ENCODE measurements at places on chromosomes 12 and 14.

DNA sequence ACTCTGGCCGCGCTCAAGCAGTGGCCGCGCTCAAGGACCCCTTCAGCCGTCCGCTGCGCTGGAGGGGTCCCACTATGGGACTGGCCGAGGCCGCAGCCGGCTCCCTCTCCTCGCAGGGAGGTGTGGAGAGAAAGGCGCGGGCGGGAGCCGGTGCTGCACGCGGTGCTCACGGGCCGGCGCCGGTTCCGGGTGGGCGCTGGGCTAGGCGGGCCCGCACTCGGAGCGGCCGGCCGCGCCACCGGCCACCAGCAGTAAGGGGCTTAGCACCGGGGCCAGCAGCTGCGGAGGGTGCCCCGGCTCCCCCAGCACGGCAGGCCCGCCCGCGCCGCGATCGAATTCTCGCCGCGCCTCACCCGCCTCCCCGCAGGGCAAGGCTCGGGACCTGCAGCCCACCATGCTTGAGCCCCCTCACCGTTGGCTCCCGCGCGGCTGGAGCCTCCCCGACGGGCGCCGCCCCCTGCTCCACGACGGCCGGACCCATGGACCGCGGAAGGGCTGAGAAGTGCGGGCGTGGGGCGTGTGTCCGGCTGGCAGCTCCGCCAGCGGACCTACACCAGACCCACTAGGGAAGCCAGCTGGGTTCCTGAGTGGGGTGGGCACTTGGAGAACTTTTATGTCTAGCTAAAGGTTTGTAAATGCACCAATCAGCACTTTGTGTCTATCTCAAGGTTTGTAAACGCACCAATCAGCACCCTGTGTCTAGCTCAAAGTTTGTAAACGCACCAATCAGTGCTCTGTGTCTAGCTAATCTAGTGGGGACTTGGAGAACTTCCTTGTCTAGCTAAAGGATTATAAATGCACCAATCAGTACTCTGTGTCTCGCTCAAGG lies 49.5 kb downstream of the KLHL28 start:
- DNase-seq, result no peak

GRCh38 chr12:31922341-31923062 lies 36.7 kb upstream of the RESF1 start:
- DNase-seq, result peak; percentile 16

DNA sequence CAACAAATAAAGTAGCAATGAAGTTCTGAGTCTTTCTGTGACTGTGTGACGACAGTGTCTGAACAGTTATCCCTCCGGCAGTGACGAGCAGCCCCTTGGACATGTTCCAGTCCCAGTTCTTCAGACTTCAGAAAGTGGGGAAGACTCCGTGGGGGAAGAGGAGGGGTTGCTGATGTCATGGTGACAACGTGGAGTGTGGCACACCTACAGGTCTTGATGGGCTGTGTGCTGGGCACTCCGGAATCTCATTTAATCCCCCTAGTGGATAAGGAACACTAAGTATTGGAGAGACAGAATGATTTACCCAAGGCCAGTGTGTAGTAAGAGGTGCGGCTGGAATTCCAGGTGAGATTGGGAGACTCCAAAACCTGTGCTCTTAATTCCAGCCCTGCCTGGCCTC lies 280.2 kb downstream of the CACNA1C start:
- DNase-seq, result no peak

- DNase-seq, result no peak
These were observed 381.9 kb upstream of the RGS6 start for GRCh38 chr14:71550367-71550766.

GRCh38 chr12:77847680-77848431 lies 17.2 kb downstream of the NAV3 start:
- no peak for DNase-seq

GRCh38 chr12:17169726-17170471 lies 563.9 kb upstream of the LMO3 start:
- no peak for DNase-seq

DNA sequence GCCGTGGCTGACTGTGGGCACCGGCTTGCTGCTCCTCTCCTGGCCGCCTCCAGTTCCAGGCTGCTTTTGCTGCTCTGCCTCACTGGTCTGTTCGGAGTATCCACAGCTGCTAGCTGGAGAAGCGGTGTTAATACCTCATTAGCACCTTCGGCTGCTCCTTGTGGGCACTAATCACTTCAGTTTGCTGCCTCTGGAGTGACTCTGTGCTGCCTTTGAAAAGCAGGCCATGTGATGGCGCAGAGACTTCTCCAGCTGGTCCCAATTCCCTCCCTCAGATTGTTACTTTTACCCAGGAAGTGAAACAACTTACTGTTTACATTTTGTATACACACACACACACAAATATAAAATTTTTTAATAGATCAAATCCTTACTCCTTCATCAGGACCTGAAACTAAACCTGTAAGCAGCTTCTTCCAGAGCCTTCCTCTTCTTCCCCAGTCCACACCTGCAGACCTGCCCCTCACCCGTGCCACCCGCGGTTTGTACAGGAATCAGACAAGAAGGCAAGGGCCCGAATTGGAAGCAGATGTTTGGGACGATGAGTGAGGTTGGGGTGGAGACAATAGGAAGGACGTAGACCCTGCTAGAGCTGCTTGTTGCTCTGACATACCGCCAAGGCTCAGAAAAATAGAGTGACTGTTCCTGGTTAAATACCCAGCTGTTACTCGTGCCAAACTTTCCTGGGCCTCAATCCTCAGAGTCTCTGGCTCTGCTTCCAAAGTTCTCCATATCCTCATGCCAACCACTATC lies 41.5 kb upstream of the LTBP2 start:
- no peak for DNase-seq

DNA sequence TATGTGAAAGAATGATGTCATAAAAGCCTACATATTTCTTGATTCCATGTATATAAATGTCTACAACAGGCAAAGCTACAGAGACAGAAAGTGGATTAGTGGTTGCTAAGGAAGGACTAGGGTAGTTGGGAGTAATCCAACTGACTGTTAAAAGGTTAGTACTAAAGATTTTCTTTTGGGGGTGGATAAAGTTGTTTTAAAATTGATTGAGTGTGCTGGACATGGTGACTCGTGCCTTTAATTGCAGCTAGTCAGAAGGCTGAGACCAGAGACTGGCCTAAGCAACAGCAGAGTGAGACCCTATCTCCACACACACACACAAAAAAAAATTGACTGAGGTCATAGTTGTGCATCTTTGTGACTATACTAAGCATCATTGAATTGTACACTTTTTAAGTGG lies 234.3 kb downstream of the C12orf50 start:
- no peak for DNase-seq

DNA sequence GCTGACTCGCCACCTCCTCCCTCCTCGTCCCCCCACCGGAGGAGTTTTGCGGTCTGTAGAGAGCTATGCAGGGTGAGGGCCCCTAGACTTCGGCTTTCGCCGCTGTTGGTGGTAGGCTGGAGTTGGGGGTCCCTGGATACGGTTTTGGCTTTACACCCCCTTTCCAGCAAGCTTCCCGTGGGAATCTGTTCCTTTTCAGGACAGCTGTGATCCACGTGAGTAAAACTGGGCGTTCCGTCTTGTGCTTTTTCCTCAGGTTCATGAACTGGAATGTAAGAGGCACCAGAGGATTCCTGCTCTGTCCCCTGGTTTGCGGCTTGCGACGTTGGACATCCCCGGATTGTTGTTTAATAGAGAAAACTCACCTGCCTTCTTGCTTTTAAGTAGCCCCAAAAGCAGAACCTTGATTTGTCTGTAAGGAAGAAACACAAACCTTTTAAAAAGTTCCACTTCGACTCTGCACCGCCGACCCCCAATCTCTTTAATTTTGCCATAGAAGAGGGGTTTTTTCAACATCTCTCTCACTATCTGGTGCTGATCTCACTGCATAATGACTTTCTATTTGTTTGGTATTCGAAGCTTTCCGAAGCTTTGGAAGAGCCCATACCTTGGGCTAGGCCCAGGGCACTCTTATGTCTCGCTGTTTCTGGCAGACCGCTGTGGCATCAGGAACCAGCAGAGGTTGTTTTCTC lies 490 bp downstream of the PRORP start:
- DNase-seq, result peak; percentile 8

GRCh38 chr12:49907352-49907751 lies 3.7 kb upstream of the FAIM2 start:
- DNase-seq, result no peak

GRCh38 chr12:29738365-29738764 lies 45.4 kb downstream of the TMTC1 start:
- DNase-seq, result no peak

- no peak for DNase-seq
These were observed 871 bp upstream of the TGM1 start for GRCh38 chr14:24263848-24264247.

GRCh38 chr14:98174041-98174440 lies 1098.0 kb downstream of the BCL11B start:
- no peak for DNase-seq

DNA sequence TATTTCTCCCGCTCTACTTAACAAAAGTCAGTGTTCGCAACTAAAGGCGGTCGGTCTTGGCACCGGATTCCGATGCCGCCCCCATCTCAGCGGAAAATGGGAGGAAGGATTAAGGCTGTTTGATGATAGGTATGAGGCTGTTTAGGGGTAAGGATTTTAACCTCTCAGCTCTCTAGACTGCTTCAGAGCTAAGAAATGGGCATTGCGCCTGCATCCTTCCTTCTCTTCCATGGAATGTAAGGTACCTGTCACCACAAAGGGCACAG lies 1.4 kb downstream of the COCH start:
- DNase-seq, result no peak

DNA sequence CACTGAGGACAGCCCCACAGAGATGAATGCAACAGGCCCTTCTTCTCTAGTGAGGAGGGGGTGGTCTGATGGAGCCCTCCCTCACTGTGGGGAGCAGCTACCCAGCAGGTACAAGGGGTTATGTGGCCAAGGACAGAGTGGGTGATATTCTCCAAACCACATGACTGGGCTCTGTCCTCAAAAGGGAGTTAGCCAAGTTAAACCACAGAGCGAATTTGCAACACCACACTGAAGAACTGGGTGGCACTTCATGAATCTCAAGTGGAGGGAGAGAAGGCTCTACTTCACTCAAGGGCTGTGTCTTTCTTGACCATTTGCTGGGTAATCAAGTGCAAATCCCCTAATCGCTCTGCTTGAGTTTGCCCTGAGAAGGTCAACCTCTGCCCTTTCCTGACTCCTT lies 12.5 kb downstream of the GPR68 start:
- DNase-seq, result no peak

DNA sequence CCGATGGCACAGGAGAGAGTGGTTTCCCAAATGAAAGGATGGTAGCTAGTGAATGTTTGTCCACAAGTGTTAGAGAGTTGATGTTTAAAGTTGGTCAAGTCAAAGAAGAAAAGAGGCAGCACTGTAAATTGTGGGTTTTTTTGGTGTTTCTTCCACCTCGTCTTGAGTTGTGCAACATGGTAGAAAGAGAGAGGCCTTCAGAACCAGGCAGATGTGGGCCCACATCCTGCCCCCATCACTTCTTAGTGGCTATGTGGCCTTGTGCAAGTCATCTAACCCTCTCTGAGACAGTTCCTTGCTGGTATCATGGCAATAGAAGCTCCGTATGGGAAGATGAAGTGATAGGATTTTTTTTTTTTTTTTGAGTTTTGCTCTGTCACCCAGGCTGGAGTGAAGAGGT lies 60.8 kb downstream of the NDUFA12 start:
- no peak for DNase-seq

DNA sequence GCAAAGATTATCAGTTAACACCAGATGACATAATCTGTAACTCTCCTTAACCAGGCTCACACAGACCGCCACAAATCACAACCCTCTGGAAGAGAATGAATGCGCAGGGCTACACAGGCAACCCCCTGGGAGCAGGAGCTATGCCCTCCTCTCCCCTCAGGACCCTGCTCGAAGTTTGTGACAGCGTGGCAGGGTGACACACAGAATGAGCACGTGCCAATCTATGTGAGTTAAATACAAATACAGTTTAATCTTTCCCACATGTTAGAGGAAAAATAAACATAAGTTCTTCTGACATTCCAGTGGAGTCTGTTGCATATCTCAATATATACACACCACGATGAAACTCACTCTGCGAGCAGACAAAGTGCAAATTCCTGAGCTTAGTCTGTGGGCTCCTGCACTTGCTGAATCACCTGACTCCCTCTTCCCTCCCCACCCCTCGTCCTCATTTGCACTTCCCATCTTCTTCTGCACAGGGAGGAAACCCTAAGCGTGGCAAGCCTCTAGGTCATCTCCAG lies 37.6 kb downstream of the BCAT1 start:
- no peak for DNase-seq

DNA sequence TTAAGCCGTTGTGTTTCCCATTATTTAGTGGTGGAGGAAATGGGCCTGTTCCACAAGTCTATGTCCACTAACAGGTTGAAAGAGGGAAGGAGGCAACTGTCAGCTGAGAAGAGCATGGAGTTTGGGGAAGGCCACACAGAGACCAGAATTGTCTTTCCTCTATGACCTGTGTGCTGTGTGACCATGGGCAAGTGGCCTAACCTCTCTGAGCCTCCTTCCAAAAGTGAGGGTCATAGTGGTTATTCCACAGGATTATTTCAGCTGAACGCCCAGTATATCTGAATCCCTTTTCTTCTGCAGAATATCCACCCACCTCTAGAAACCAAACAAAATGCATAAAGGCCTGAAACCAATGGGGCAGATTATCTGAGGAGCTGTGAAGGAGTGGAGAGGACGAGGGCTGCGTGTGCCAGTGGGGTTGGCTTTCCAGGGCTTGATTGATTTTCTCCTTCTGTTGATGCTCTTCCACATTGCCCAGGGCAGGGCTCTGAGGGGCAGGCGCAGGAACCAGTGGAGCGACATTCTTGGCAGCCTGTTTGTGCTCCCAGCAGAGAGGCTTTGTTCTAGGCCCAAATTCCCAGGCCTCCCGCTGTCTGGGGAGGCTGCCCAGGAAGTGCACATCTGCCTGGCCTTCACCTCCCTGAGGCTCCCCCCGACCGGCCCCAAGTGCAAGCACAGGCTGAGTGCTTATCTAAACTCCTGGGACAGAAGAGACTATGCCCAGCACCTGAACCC lies 452.7 kb downstream of the BCL11B start:
- peak; percentile 78 for DNase-seq

GRCh38 chr12:103538397-103538796 lies 42.6 kb upstream of the C12orf42 start:
- no peak for DNase-seq

DNA sequence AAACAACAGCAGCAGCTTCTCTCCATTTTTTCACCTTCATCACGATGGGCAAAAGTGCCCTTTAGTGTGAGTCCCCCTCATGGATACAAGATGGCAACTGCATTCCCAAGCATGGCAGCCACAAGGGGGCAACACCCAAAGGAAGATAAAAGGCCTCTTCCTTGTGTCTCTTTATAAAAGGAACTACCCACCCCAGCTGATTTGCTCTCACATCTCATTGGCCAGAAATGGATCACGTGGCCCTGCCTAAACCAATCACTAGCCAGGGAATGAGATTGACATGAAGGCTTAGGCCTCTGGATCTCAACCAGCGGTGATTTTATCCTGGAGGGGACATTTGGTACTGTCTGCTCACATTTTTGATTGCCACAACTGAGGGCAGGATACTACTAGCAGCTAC lies 21.9 kb upstream of the IFT81 start:
- DNase-seq, result peak; percentile 53

GRCh38 chr12:10705655-10706054 lies 17.5 kb downstream of the YBX3 start:
- DNase-seq, result no peak

DNA sequence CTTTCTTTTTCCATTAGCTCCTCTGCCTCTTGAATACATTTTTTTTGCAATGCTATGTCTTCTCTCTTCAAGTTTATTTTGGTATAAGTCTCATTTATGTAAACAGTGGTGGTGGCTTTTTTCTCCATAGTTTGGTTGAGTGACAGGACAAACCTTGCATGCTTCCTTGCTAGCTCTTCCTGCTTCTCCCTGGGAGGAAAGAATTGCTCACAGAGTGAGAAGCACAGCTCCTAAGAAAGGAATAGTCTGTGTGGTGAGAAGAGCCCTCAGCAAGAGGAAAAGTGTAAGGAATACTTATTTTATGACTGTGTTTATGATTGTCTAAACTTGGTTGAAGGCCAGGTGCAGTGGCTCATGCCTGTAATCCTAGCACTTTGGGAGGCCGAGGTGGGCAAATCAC lies 11.5 kb downstream of the CCDC175 start:
- no peak for DNase-seq
